Cerebellar nuclear complex (tissue), 1 donor: ENCODE measurements at places on chromosomes 3 and 15.

GRCh38 chr3:158532099-158532734 is 38.8 kb upstream of the MLF1 start:
- no peak for DNase-seq

GRCh38 chr15:56950979-56951378 is 32.5 kb downstream of the TCF12 start:
- DNase-seq, result no peak

DNA sequence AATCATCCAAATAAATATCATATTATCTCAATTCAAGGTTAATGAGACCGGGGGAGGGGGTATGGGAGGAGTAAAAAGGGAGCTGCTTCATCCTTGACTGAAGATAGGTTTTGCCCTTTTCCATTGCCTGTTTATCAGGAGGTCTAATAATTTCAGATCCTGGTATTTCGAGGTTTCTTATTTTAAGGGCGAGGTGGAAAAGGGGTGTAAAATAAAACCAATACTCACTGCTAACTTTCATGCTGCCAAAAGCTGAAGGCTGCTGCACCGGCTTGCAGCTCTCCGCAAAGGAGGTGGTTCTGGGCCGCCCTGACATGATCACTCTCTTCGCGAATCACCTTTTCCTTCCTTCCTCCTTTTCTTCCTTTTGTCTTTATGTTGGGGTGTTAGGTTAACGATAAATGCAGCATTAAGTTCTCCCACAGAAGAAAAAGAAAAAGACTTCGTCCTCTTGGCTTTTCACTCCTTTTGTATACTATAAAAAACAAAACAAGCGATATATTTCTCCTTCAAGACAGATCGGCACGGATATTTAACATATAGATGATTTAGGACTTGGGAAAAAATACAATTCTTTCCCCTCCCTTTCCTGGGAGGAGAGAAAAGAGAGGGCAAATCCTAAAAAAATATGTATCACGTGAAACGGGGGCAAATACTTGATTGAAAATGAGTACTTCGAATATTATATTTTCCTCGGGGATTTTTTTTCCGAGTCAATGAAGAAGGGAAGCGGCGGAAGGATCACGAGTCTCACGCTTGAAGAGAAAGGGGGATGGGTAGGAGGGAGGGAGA is 932 bp downstream of the GSK3B start:
- DNase-seq, result no peak

GRCh38 chr3:113132571-113132996 is 78.8 kb upstream of the BOC start:
- no peak for DNase-seq

- DNase-seq, result no peak
These were observed 268.3 kb downstream of the UACA start for GRCh38 chr15:70494852-70495571.

GRCh38 chr3:136862617-136863322 is 762 bp downstream of the NCK1 start:
- no peak for DNase-seq

GRCh38 chr15:64851503-64851840 is 9.8 kb downstream of the PLEKHO2 start:
- DNase-seq, result no peak

DNA sequence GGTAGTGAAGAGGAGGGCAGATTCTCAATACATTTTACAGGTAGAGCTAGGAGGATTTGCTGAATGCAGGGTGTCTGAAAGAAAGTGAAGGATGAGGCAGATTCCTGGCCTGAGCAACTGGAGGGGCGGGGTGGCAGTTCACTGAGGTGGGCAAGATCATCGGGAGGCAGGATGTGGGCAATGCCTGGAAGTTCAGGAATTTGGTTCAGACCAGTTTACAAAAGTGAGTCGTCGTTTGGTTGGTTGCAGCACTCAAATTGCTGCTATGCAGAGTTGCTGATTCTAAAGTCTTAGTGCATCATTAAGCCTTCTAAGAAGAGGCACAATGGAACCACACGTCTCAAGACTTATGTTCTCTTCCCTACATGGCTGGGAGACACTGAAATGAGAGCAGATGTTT is 134.0 kb downstream of the MFSD1 start:
- DNase-seq, result no peak

DNA sequence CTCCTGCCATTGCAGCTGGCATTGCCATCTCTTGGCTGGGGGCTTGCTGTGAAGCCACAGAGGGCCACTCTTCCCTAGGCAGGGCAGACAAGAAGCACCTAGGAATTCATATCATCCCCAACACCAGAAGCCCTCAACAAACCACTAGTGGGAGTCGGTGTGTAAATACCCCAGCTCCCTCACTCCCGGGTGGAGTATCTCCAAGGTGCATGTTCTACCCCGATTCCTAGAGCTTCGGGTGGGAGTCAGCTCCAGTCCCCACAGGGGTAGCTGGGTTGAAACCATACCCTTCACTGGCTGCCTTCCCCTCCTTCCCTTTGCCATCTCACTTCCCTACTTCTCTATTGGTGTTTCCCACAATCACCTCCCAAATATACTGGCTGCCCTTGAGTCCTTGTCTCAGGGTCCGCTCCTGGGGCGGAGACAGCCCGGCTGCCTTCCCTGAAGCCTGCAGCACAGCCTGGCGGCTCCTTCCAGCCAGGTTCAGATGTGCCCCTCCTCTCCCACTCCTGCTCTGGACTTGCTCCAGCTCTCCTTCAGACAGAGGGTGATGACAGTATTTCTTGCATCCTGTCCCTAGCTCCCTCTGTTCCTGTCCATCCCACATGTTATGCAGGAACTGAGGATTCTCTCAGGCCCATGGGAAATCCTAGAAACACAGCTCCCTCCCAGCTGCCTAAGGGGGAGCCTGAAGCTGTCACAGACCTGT is 33.3 kb downstream of the FAM3D start:
- no peak for DNase-seq

- DNase-seq, result no peak
These were observed 21.6 kb downstream of the COL8A1 start for GRCh38 chr3:99659951-99660350.

DNA sequence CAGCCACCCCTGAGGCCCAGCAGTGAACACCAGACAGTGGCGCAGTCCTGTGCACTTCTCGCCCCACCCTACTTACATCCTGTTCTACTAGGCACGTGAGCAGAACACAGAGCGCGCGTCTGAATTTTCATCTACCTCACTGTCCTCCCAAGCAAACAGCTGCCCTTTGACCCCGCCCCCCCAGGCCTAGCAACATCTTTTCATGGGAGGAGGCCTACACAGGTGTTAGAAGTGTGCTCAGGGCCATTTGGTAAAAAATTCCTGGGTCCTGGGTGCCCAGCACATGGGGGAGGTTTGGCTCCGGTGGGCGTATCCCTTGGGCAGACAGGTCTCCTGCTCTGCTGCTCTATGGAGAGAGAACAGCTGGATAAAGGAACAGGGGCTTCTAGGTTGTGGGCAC is 95.0 kb downstream of the MYLK start:
- DNase-seq, result no peak

GRCh38 chr15:78174401-78174800 is 25.2 kb downstream of the IDH3A start:
- DNase-seq, result no peak

DNA sequence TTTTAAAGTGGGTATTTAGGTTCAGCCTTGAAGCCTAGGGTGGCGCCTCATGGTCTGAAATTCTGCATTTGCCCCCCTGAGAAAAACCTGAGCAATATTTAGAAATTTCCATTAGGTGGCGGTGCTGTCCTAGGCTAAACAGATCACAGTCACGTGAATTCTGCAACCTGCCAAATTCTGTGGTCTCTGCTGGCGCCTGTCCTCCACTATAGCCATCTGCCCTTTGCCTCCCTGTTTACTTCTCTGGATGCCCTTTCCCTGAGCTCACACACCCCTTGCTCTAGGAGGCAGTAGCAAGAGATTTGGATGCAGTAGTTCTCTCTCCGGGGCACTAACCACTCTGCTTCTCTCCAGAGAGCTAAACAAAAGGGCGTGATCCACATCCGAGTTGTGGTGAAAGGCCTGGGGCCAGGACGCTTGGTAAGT is 9.1 kb downstream of the MRPS11 start:
- DNase-seq, result peak; percentile 53

- no peak for DNase-seq
These were observed 15.2 kb downstream of the GNAI2 start for GRCh38 chr3:50251220-50251619.

DNA sequence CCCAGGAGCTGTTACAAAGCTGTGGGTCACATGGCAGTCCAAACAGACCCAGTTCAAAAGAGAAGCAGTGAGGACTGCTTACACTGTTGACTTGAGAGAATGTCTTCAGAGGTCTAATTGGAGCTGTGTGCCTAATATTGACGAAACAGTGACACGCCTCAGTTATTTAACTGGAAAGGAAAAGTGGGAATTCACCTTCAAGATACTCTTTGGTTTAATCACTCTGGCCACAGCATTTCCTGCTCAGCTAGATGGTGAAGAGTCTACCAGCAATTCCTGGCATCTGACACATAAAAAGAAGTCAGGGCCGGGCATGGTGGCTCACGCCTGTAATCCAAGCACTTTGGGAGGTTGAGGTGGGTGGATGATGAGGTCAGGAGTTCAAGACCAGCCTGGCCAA is 326.4 kb downstream of the SV2B start:
- no peak for DNase-seq

- peak; percentile 99 for DNase-seq
These were observed 4.0 kb upstream of the RPL14 start for GRCh38 chr3:40452876-40453730.

DNA sequence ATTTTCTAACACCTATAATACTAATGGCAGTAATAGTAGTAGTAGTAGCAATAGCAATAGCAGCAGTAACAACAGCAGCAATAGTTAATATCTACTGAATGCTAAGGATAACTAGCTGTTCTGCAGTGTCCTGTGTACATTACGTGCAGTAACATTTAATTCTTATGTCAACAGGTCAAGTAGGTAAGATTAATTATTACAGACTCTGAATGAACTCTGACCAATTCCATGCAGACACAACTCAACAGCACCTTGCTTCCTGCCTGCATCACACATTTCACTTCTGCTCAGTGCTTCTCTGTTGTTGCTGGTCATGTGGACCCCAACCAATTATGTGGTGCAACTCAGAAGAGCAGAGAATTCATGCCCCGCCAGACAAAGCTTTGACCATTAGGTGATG is 39.9 kb upstream of the ARHGEF26 start:
- no peak for DNase-seq

DNA sequence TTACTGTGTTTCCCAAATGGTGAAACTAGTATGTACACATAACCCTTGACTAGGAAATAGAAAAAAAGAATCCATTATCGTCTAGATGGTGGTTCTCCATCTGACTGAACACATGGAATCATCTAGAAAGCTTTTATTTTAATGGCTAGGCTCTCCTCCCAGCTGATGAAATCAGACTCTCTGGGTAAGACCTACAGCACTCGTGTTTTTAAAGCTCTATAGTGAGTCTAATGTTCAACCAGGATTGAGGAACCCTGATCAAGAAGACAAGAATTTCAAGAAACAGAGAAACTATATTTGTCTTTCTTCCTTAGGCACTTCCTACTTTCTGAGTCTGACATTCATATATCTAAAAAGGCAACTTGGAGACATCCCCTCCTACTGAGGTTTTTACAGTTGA is 118.8 kb downstream of the TMCO5A start:
- DNase-seq, result no peak

DNA sequence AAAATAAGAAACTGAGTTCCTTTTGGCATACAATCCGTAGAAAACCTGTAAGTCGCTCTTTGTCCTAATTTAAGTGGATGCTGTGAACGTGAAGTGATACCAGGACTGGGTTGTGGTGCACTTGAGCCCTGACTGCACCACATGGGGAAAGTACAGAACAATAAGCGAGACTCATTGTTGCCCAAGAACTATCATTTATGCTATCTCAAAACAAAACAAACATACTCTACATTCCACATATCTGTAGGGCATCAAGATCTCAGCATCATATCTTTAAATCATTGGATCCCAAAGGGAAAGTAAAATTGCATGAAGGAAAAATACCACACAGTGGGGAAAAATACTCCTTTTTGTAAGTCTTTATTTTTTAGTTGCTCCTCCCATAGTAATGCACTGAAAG is 580.3 kb downstream of the MECOM start:
- DNase-seq, result no peak

GRCh38 chr3:146757759-146758158 is 152.6 kb upstream of the PLSCR5 start:
- no peak for DNase-seq

GRCh38 chr3:61563313-61564271 is 2.2 kb downstream of the PTPRG start:
- no peak for DNase-seq

DNA sequence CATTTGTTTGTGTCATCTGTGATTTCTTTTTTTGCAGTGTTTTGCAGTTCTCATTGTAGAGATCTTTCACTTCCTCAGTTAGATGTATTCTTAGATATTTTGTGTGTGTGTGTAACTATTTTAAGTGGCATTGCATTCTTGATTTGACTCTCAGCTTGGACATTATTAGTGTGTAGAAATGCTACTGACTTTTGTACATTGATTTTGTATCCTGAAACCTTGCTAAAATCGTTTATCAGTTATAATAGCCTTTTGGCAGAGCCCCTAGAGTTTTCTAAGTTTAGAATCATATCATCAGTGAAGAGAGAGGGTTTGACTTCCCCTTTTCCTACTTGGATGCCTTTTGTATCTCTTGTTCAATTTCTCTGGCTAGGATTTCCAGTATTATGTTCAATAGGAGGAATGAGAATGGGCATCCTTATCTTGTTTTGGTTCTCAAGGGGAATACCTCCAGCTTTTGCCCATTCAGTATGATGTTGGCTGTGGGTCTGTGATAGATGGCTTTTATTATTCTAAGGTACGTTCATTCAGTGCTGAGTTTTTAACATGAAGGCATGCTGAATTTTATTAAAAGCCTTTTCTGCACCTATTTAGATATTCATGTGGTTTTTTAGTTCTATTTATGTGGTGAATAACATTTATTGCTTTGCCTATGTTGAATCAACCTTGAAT is 211.7 kb downstream of the MBNL1 start:
- DNase-seq, result no peak

- no peak for DNase-seq
These were observed 82.2 kb upstream of the EPHA3 start for GRCh38 chr3:89025185-89025584.
